ENCODE measurements at places on chromosomes 11 and 22.

DNA sequence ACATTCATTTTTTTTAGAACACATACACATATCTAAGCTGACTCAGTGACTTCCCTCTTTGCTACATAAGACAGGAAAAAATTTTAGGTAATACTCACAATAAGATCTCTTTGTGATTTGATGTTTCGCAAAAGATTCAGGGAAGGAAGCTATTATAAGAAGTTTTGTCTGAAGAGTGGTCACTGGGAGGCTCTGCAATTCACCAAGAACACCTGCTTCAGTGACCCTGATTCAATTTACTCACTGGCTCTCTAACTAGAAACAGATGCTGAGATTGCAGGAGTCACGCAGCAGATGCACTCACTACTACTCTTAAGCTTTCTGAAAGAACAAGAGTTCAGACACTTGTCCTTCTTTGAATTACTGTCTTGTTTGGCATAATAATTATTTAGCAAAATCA lies 193.6 kb upstream of the DDI1 start:
- DNase-seq = peak; percentile 31

DNA sequence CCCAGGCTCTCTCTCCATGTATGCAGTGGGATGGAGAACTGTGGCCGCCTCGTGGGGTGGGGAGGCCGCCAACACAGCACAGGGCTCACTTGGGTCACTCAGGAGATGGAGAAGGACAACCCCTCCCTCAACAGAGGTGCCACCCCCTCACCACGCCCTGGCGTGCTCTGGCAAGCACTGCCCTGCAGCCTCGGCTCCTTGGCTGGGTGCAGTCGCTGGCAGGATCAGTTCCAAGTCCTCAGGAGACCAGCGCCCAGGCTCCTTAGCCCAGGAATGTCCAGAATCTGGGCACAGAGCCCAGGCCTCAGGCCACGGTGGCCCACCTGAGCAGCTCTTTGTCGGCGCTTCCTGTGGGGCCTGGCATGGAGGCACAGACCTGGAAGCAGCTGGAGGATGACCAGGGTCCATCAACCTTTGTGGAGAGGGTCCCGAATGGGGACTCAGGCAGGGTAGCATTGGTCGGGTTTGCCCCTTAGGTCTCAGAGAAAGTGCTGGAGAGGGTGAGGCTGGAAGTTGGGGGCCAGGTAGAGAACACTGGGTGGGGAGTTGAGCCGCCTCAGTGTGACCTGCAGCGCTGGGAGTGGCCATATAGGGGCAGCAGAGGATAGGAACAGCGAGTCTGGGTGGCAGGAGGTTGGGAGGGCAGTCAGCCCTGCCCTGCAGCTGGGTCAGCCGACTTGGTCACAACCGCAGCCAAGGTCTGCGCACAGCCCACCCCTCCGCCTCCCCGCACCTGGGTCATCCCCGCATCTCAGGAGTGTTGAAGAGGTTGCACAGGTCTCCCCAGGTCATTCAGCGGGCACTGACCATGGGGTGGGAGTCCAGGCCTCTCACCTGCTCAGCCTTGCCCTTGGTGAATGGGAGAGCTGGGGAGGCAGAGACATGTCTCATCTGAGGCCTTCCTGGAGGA lies 8.2 kb downstream of the SUSD2 start:
- DNase-seq = peak; percentile 62

- no peak for DNase-seq
These were observed 7.1 kb downstream of the DDX6 start for GRCh38 chr11:118783724-118784495.

DNA sequence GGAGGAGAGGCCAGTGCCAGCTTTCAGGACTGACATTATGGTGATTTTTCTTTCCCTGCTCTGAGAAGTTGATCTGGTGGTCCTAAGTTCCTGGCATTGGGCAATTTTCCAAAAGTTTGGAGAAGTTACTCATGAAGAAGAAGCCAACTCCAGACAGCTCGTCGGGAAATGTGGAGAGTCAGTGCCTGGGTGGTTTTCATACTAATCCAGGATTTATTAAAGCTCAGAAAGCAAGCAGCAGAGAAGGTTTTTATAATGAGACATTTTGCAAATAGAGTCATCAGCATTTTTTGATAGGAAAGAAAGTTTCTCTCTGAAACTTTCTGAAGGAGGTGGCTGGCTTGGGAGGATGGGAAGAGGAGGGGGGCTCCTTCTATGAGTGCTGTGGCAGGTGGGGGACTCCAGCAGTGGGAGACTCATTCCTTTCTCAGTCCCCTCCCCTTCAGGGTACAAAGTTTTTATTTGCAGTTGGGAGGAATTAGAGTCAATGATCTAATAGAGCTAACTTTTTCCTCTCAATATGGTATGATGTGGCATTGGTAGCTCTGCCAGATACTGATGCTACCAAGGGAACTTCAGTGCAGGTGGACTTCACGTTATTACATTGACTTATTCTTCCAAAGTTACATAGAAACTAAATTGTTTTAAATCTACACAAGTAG lies 55.4 kb downstream of the LIF start:
- no peak for DNase-seq

DNA sequence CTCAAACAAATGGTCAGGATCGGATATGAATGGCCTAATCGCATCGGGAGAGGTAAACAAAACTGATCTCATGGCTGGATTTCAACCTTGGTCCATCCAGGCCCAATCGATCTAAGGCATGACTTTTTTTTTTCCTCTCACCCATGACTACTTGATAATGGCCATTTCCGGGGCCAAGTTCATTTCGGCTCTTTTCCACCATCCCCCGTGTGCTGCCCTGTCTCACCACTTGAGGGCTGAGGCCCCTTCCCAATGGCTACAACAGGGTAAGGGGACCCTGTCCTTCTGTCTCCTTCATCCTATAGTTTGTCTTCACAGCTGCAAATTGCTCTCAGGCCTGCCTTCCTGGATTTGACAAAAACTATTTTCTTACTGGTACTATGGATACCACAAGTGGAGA lies 26.7 kb downstream of the GRAP2 start:
- DNase-seq = no peak

DNA sequence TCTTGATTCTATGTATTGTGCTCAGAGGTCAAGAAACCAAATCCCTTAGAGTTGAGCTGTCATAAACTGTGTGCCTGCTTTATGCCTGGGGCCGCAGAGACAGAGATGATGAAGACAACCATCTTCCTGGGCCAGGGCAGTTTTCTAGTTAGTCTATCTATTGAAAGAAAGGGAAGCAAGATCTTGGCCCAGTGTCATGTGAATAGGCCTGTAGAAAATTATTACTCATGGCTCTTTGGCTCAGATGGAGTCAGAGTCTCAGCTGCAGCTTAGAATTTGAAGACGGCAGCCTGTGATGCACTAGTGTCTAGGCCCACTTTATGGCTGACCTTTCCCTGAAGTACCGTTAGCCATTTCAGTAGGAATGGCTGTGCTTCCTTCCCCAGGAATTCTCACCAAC lies 112.0 kb downstream of the DBX1 start:
- no peak for DNase-seq

GRCh38 chr11:13781153-13781552 lies 112.7 kb downstream of the FAR1 start:
- peak; percentile 10 for DNase-seq

Measured in NCI-H524 (cell line).